ENCODE measurements at places on chromosomes 11 and 22. TPM values are rescaled to one million over a fixed set of nuclear protein-coding genes. Genes with fewer than 3 reads are reported as not detected.

DNA sequence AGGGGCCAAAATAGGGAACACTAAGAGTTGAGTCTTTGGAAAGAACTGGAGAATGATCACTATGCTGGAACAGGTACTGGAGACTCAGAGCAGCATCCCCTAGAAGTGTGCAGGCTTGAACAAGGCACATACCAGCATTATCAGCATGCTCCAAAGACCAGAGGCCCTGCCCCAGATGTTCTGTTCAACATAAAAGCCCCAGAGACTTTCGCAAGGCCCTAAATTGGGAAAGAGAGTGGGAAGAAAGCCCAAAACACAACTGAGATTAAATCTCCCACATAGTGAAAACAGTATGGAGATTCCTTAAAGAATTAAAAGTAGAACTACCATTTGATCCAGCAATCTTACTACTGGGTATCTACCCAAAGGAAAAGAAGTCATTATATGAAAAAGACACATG lies 9.4 kb downstream of the CNGA4 start:
- no peaks in the 10 kb centered on the region for H3K27me3 ChIP-seq
- H3K27ac ChIP-seq, result no peak overlapping the region
- DNase-seq, result no peak

- H3K27me3 ChIP-seq, result peaks cover 15% of the 10 kb centered on the region
- H3K27ac ChIP-seq, result no peak within 1 kb of the TSS
- H3K4me3 ChIP-seq, result peak within 1 kb of the TSS; percentile 44
- no peaks in the 10 kb centered on the region for H3K36me3 ChIP-seq
- peaks cover 4% of the 10 kb centered on the region for H3K4me1 ChIP-seq
Observed at GRCh38 chr11:69703768-69704507, at the start of gene FGF19. FGF19 (minus strand) TSS chr11:69704022; CDS start chr11:69703876, 146 bp downstream.

GRCh38 chr11:62546929-62547625 lies 471 bp upstream of the AHNAK start:
- no peak for DNase-seq
- H3K4me1 ChIP-seq, result peaks cover 41% of the 10 kb centered on the region
- H3K36me3 ChIP-seq, result no peaks in the 10 kb centered on the region
- H3K4me3 ChIP-seq, result peak overlapping the region; percentile 91

DNA sequence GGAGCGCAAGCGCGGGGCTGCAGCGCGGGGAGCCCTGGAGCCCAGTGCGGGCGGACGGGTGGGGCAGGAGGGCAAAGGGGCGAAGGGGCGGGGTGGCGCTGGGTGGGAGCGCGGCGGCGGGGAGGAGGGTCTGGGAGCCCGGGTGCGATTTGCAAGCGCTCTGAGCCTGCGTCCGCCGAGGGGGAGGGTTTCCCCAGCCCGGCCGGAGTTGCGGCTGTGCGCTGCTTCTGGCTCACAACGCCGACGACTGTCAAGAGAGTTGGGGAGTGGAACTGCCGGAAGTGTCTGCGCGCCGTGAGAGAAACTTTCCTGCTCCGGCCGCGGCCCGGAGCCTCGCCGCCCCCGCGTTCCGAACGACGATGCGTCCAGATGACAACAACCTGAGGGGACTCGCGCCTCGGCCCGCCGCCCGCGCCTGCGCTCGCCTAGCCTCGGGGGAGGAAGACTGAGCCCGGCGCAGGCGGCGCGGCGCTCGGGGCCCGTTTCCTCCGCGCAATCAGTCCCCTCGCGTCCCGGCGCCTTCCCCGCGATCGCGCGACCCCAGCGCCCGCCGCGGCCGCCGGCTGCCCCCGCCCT lies at the start of gene ARHGAP42:
Gene ARHGAP42, plus strand, starts transcription at position 235 of the 576 bp plus-strand sequence. CDS start 391 bp downstream, outside the sequence.
- peaks cover 5% of the 10 kb centered on the region for H3K4me1 ChIP-seq
- peak within 1 kb of the TSS; percentile 75 for H3K27ac ChIP-seq
- DNase-seq, result no peak
- peak within 1 kb of the TSS; percentile 93 for H3K4me3 ChIP-seq
- H3K27me3 ChIP-seq, result no peaks in the 10 kb centered on the region

GRCh38 chr22:17283423-17283822 lies 64.2 kb upstream of the ADA2 start:
- DNase-seq, result no peak
- no peak overlapping the region for H3K4me3 ChIP-seq
- H3K36me3 ChIP-seq, result no peaks in the 10 kb centered on the region
- no peaks in the 10 kb centered on the region for H3K4me1 ChIP-seq
- H3K27me3 ChIP-seq, result no peaks in the 10 kb centered on the region

GRCh38 chr11:6249770-6250555 lies 9.7 kb upstream of the CCKBR start:
- no peaks in the 10 kb centered on the region for H3K36me3 ChIP-seq
- peak overlapping the region; percentile 15 for H3K27ac ChIP-seq
- H3K4me1 ChIP-seq, result peaks cover 9% of the 10 kb centered on the region
- no peak overlapping the region for H3K4me3 ChIP-seq
- no peaks in the 10 kb centered on the region for H3K27me3 ChIP-seq

GRCh38 chr22:38448945-38449745 lies 5.9 kb downstream of the KCNJ4 start:
- no peak overlapping the region for H3K4me3 ChIP-seq
- DNase-seq, result no peak
- H3K27me3 ChIP-seq, result peaks cover 6% of the 10 kb centered on the region
- no peak overlapping the region for H3K27ac ChIP-seq

DNA sequence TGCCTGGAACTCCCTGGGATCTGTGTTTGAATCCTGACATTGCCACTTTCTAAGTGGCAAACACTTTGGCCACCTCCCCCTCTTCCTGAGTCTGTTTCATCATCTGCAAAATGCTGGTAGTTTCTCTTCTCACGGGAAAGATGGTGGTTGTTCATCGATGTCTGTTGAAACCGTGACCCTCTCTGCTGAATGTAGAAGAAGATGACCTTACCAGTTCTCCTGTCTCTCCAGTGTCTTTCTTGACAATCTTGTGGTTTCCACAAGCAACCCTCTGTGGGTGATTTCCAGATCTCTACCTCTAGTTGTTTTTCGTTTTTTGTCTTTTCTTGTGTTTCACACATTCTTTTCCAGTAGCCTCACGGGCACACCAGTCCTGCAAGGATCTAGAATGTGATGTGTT lies 27.5 kb downstream of the ZBTB16 start:
- peaks cover 40% of the 10 kb centered on the region for H3K36me3 ChIP-seq
- no peak for DNase-seq
- peak overlapping the region; percentile 48 for H3K27ac ChIP-seq
- no peak overlapping the region for H3K4me3 ChIP-seq
- peaks cover 97% of the 10 kb centered on the region for H3K4me1 ChIP-seq

GRCh38 chr22:48520884-48521588 lies 1306.6 kb downstream of the BRD1 start:
- no peaks in the 10 kb centered on the region for H3K4me1 ChIP-seq
- DNase-seq, result no peak
- H3K4me3 ChIP-seq, result no peak overlapping the region
- H3K27me3 ChIP-seq, result no peaks in the 10 kb centered on the region
- no peak overlapping the region for H3K27ac ChIP-seq

DNA sequence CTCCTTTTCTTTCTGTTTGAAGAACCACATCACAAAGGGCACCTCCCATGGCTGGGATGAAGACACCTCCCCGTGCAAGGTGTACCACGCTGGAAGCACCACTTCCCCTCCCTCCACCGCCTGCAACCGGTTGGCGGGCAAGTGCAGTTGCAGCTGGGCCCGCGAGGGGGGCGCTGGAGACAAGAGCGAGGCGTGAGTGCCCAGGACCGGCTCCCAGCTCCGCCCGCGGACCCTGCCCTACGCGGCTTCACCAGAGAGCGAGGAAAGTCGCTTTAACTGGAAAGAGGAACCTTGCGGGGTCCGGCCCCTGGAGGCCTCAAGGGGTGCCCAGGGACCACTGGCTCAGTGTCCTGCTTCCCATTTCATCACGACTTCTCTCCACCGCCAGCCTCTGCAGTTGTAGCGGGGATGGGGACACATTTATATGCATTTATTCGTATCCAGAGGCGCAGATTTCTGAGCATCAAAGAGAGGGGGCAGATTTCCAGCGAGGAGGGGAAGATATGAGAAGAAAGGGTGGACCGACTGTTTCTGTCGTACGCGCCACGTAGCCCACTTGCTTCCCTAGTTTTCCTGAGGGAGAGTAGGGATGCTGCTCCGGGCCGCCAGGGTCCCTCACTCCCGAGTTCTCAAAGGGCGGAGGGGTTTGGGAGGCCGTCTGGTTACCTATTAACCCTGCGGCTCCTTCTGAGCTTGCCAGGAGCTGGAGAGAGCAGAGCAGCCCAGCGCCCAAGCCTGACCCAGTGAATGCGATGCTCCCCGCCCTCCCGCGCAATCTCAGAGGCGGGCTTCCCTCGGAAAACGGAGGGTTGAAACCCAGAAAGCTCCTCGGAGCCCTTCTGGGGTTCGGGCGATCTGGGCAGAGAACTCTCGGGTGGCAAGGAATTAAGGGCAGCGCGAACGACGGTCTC lies 3.5 kb downstream of the ESAM start:
- no peak for DNase-seq
- peaks cover 49% of the 10 kb centered on the region for H3K4me1 ChIP-seq
- no peaks in the 10 kb centered on the region for H3K27me3 ChIP-seq
- H3K4me3 ChIP-seq, result peak overlapping the region; percentile 70

DNA sequence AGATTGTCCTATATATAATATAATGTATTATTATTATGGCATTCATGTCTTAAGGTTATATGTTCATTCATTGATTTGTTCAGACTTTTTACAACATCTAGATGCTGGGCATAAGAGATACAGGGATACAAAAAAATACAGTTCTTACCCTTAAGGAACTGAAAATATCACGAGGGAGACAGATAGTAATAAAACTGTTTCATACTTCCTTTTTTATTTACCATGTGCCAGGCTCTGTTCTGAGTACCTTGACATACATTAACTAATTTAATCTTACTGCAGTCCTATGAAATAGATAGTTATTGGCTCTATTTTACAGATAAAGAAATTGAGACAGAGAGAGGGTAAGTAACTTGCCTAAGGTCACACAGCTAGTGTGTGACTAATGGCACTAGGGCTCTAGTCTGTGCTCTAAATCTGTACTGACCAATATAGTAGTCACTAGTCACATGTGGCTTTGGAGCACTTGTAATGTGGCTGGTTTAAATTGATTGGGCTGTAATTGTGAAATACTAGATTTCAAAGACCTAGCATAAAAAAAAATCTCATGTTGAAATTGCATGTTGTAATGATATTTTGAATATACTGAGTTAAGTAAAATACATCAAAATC lies 21.3 kb downstream of the TRIM44 start:
- H3K27ac ChIP-seq, result no peak overlapping the region
- no peaks in the 10 kb centered on the region for H3K27me3 ChIP-seq
- DNase-seq, result no peak
- H3K4me3 ChIP-seq, result no peak overlapping the region
- peaks cover 9% of the 10 kb centered on the region for H3K4me1 ChIP-seq
- H3K36me3 ChIP-seq, result no peaks in the 10 kb centered on the region

GRCh38 chr22:36580846-36581245 lies 51.9 kb upstream of the EIF3D start:
- no peak overlapping the region for H3K27ac ChIP-seq
- no peak for DNase-seq
- H3K36me3 ChIP-seq, result no peaks in the 10 kb centered on the region
- H3K4me1 ChIP-seq, result no peaks in the 10 kb centered on the region
- H3K4me3 ChIP-seq, result no peak overlapping the region

GRCh38 chr22:26974034-26974433 lies 316.6 kb downstream of the MIAT start:
- no peak for DNase-seq
- H3K27me3 ChIP-seq, result no peaks in the 10 kb centered on the region
- no peak overlapping the region for H3K4me3 ChIP-seq
- H3K36me3 ChIP-seq, result no peaks in the 10 kb centered on the region

GRCh38 chr11:60390419-60390818 lies 5.8 kb upstream of the MS4A14 start:
- no peaks in the 10 kb centered on the region for H3K27me3 ChIP-seq
- no peaks in the 10 kb centered on the region for H3K36me3 ChIP-seq
- no peak for DNase-seq
- no peak overlapping the region for H3K27ac ChIP-seq

DNA sequence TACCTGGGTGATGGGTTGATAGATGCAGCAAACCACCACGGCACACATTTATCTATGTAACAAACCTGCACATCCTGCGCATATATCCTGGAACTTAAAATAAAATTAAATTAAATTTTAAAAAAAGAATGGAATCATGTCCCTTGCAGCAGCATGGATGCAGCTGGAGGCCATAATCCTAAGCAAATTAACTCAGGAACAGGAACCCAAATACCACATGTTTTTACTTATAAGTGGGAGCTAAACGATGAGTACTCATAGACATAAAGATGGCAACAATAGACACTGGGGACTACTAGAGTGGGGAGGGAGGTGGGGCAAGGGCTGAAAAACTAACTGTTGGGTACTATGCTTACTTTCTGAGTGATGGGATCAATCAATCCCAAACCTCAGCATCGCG lies 40.9 kb downstream of the CWC15 start:
- H3K4me3 ChIP-seq, result no peak overlapping the region
- H3K27ac ChIP-seq, result no peak overlapping the region
- no peaks in the 10 kb centered on the region for H3K36me3 ChIP-seq
- DNase-seq, result no peak

DNA sequence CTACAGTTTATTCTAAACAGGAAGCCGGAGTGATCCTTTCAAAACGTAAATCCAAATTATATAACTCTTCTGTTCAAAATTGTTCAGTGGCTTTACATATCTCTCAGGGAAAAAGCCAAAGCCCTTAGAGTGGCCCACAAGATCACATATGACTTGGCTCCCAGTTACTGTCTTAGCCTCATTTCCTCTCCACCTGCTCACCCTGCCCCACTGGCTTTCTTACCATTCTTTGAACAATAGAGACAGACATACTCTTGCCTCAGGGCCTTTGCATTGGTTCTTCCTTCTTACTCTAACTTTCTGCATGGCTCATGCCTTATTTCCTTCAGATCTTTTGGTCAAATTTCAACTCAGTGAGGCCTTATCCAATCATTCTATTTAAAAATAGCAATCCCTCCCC lies 52.1 kb downstream of the STIM1 start:
- no peaks in the 10 kb centered on the region for H3K27me3 ChIP-seq
- DNase-seq, result no peak
- H3K4me1 ChIP-seq, result peaks cover 30% of the 10 kb centered on the region

- DNase-seq, result no peak
- H3K27ac ChIP-seq, result no peak overlapping the region
Observed at GRCh38 chr11:127143251-127143650, 142.7 kb upstream of the KIRREL3 start.

DNA sequence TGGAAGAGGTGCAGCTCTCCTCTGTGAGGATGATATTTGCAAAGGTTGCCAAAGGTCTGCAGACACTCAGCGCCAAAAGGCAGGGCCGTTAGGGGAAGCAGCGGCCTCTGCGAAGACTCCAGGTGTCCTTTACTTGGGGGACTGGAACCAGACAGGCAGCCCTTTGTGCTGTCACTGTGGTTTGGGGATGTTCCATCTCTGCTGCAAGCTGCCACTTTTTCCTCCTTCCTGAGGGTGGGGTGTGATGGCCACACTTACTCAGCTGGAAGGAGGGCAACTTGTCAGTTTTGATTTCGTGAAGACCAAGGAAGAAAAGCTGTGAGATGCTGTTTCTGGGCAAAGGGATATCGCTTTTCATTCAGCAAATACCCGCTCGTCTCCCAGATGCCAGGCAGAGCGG lies 96.5 kb upstream of the PRR5 start:
- no peak for DNase-seq
- H3K4me1 ChIP-seq, result no peaks in the 10 kb centered on the region
- H3K27ac ChIP-seq, result no peak overlapping the region
- H3K4me3 ChIP-seq, result no peak overlapping the region
- H3K36me3 ChIP-seq, result no peaks in the 10 kb centered on the region
- no peaks in the 10 kb centered on the region for H3K27me3 ChIP-seq

Gene TEX12
- total RNA-seq, result 1.4 TPM

Gene C22orf31
- total RNA-seq, result not detected

Gene TSPAN18
- total RNA-seq, result 2.0 TPM

Gene LRRC56
- total RNA-seq, result 0.41 TPM

Gene GGT5
- 81.3 TPM for total RNA-seq

Gene MS4A12
- not detected for total RNA-seq

Gene RAB36
- 4.5 TPM for total RNA-seq

Gene MS4A6E
- total RNA-seq, result not detected

Gene CCDC83
- total RNA-seq, result not detected
